ENCODE measurements at places on chromosomes 7 and 10. TPM values are rescaled to one million over a fixed set of nuclear protein-coding genes. Genes with fewer than 3 reads are reported as not detected.

DNA sequence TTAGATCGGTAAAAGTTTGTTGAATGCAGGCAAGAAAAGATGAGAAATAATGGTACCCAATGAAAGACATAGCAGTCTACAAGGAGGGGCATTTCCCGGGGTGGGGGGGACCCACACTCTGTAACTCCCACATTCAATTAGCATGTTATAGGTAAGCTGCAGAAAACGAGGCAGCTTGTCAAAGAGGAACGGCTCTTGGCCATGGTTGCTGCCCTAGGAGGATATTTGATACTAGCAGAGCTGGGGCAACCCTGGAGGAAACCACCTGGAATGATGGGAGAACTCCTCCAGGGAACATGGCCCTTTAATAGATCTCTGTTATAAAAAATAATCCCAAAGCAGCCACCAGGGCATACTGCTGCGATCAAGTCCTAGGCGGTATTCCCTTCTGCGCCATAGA, 98.5 kb downstream of the EGFR start:
- DNase-seq: no peak

- no peak for DNase-seq
Measured at GRCh38 chr7:49848211-49848841, 74.9 kb downstream of the VWC2 start.

- DNase-seq: no peak
Measured at GRCh38 chr10:102342458-102342857, 53.0 kb upstream of the NFKB2 start.

GRCh38 chr7:7157887-7158271, 24.5 kb upstream of the C1GALT1 start:
- no peak for DNase-seq

DNA sequence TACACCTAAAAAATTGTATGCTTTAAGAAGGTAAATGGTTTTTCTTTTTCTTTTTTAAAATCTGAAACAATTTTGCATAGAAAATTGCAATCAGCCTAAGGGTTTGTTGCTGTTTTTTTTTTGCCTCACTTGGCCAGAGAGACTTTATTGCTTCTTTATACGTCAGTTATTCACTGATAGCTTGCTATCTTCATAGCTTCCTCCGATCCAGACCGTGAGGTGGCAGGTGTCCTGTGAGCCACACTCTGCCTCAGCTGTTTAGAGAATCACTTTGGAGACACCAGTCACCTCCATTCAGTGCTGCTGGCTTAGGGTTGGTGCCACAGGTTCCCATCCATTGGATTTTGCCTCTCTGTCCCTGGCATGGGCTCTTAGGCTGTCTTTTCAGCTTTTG, 68.0 kb downstream of the HHEX start:
- no peak for DNase-seq

GRCh38 chr7:30717181-30717580, 34.8 kb upstream of the INMT start:
- DNase-seq: no peak

The MGAM2 gene
- 1.2 TPM for total RNA-seq

The OR2A1 gene
- total RNA-seq: 0.12 TPM

The PEX1 gene
- total RNA-seq: 26.8 TPM

The LIPK gene
- total RNA-seq: not detected

The EPHA1 gene
- total RNA-seq: 56.3 TPM

The LIPM gene
- not detected for total RNA-seq

The METTL27 gene
- total RNA-seq: 13.5 TPM

The GJD4 gene
- 0.24 TPM for total RNA-seq

The IKZF1 gene
- total RNA-seq: 0.36 TPM

All from progenitor cell of endocrine pancreas (in vitro differentiated cells).